ENCODE measurements at places on chromosomes 6 and 20. TPM values are rescaled to one million over a fixed set of nuclear protein-coding genes. Genes with fewer than 3 reads are reported as not detected.

Gene CALHM6
- 1.3 TPM for total RNA-seq

Gene CST4
- not detected for total RNA-seq

DNA sequence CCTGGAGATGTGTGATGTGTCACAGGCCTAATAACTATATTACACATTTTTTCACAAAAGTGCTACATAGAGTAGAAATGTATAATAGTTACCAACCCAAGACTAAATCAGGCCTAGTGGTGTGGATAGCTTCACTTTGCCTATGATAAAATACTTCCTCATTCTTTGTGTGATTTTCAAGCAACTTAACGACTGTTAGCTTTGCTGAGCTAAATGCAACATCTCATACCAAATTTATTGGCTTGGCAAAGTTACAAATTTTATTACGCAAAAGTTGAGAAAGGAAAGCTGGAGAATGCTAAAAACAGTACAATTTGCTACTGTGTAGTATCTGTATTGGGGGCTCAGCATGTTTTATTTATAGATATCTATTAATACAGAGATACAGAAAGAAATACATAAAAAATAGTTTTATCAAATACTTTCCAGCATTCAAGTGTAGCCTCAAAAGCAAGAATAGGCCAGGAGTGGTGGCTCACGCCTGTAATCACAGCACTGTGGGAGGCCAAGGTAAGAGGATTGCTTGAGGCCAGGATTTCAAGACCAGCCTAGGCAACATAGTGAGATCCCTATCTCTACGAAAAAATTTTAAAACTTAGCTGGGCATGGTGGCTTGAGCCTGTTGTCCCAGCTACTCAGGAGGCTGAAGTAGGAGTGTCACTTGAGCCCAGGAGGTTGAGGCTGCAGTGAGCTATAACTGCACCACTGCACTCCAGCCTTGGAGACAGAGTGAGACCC lies 3.6 kb upstream of the EDN1 start:
- DNase-seq = no peak

DNA sequence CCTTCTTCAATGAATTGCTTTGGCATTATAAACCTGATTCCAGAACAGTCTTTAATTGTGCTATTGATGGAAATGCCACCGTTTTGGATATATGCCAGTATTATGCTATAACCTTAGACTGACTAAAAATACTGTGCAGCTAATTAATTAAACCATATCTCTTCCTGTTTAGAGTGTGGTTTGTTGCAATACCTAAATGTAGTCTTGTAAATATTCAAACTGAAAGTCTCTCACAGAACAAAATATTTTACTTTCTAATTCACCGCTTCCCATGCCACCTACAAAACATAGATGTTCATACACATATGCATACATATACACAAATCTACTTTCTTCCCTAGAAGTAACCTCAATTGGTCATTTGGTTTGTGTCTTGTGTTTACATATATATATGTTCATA lies 126.6 kb downstream of the SIM1 start:
- no peak for DNase-seq

All from sigmoid colon (tissue), 7 donors.